ENCODE measurements at places on chromosomes 11 and 22. TPM values are rescaled to one million over a fixed set of nuclear protein-coding genes. Genes with fewer than 3 reads are reported as not detected.

Gene CST6
- not detected for total RNA-seq

GRCh38 chr11:73348838-73349237 lies 27.4 kb upstream of the RELT start:
- peaks cover 6% of the 10 kb centered on the region for H3K36me3 ChIP-seq
- H3K27me3 ChIP-seq: no peaks in the 10 kb centered on the region

DNA sequence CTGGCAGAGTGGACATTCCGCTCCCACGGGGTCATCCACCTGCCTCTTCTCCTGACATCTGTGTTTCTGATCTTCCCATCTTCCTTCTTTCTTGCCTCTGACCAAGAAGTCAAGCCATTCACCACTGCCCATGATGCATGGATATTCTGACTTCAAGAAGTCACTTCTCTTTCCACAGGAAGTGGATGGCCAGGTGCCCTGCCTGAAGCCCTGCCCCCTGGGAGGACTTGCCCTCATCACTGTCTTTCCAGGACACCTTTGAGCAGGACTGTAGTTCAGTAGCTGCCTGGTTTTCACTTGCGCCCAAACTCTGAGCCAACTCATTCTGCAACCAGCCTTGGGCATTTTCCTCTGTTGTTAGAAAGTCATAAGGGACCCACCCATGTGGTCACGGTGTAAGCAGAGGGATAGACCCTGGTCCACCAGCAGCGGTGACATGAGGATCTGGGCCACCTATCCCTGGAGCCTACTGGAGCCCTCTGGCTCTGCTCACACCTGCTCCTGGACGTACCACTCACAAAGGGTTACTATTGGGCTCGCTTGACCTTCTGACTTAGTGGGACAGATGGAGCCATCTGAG lies 6.9 kb downstream of the CYTH4 start:
- H3K27me3 ChIP-seq: no peaks in the 10 kb centered on the region
- DNase-seq: no peak
- H3K4me3 ChIP-seq: no peak overlapping the region

DNA sequence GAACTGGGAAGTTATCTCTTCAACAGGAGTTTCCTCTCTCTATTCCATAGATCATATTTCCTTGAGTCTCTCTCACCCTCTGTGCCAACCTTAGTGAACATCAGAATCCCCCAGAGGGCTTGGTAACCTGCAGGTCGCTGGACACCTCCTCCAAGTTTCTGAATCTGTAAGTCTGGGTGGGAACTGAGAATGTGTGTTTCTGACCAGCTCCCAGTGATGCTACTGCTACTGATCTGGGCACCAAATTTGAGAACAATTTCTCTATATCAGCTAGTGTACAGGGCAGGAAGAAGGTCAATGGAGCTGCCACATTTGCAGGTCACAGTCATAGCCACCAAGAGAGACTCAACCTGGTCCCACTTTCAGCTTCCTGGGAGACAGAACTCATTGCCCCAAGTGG lies 62.9 kb downstream of the RCN1 start:
- no peak overlapping the region for H3K4me3 ChIP-seq
- DNase-seq: no peak
- no peaks in the 10 kb centered on the region for H3K27me3 ChIP-seq
- H3K36me3 ChIP-seq: no peaks in the 10 kb centered on the region

Data from Caco-2 (cell line).